NCI-H2029 treated with DMSO at 0.1 percent for 48 hours (cell line): ENCODE measurements at places on chromosomes 3 and 15.

DNA sequence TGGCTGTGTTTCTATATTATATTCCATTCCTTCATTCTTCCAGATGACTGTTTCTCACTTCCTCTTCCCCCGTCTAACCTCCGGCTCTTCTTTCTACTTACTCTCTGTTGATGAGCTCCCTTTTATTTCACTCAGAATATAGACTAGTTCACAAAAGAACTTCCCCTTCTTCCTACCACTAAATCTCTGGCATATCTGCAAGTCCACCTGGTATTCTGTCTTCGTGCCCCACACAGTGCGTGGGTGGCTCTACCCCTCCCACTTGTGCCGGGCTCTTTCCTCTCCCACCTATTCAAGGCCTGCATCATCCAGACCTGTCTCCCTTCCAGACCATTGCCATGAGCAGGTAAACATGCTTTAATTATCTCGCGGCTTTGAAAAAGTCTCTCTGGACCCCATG, 73.0 kb downstream of the SCN10A start:
- no peak for DNase-seq

DNA sequence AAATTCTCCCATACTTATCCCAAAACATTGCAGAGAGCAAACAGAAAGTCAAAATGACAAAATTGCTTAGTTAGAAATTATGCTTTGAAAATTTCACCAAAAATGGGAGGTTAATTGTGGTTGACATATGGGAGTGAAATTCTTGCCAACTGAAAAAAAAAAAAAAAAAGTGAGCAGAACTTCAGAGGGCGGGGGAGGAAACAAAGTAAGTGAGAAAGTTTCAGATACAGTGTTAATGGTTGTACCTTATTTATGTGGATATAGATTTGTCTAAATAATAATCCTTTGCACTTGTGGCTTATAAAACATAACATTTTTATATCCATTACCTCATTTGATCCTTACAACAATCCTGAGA, 91.5 kb upstream of the RAP2B start:
- no peak for DNase-seq

GRCh38 chr3:72961752-72962151, 34.9 kb upstream of the PPP4R2 start:
- no peak for DNase-seq

DNA sequence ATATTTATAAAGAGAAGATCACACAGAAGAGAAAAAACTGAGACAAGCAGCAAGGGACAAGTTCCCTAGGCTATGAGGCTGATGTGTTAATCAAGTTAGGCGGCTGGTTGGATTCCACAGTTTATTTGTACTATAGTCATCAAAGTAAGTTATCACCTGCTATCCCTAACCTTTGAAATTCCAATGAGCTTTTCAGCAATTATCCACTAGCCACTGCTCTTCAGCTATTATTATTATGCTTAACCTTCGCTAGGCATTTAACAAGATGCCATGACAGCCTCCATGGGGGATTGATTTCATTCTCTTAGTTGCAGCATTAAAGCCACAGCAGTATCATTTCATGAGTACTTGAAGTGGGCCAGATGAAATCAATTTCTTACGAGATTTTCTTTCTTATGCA, 699.5 kb upstream of the NAALADL2 start:
- no peak for DNase-seq

DNA sequence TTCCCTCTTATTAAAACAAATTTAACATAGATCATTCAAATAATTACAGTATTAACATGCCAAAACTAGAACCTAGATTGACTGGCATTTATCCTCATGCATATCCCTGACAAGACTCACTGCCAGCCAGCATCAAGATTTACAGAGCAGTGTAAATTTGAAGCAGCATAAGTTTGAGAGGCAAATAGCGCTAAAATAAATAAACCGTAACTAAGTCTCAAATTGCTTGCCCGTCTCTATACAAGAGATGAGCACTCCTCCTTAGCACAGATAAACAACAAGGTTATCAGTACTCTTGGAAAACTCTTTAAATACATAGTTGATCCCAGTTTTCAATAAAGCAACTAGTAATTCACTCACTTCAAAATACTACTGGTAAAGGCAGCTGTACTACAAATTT, 29.6 kb downstream of the MSL2 start:
- no peak for DNase-seq

GRCh38 chr3:13461169-13462124, 18.7 kb upstream of the HDAC11 start:
- DNase-seq, result no peak

DNA sequence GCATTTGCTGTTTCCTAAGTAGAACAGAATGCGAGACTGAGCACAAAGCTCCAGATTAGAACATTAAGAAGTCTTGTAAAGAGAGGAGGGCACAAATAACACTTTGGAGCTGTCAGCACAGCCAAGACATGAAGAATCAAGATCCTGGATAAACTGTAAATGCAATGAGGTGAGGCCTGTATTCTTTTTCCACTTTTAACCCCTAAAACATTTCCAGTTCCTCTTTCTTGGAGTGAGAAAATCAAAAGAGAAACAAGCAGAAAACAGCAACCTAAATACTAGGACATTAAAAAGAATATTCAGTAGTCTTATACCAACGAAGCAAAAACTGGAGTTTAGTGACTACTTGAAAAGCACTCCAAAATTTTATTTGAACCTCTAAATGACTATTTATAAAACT, 204.3 kb downstream of the ZBTB20 start:
- no peak for DNase-seq

DNA sequence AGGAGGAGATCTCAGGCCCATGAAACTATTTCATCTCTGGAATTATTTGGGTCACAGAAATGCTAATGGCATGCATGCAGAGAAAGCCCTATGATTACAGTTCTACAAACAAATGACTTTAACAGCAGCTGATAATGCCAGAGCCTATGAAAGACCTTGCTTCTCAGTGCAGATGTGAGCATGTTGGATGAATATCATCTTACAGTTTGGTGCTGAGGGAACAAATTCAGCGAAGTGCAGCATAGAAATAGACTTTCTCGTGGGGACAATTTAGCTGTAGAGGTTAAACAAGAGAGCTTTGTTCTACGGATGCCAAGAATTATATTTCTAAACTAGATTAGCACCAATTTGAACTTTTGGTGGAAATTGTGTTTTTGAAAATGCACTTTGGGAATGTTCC, 27.7 kb downstream of the PTX3 start:
- DNase-seq, result no peak

DNA sequence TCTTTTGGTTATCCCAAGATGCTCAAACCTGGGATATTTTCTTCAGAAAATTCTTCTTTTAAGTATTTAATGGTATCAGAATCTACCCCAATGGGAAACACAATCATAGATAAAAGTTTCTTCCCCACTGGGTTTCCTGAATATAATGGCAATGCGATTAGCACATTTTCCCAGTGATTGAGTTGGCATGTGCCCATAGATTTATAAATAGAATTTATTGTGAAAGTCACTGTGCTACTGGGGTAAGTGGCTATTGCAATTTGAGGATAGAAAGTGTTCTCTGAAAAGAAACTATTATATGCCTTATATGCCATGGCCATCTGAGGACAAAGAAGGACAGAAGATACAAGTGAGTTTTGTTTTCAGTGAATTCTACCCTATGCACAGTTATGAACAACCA, 99.0 kb upstream of the RBMS3 start:
- no peak for DNase-seq

DNA sequence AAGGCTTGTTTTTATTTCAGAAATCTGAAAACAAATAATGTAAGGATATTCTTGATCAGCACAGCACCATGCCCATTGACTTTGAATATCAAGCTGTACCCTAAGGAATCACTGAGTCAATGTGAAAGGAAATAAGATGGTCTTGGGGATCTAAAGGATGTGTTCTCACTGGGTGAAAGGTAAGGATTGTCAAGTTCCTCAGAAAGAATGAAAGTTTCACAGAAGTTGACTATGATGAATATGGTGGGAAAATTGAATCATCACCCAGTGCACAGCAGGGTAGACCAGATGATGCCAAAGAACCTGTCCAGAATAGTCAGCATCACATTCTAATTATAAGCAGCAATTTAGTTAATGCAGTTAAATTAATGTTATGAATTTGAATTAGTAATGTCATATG, 16.2 kb downstream of the ERC2 start:
- no peak for DNase-seq

DNA sequence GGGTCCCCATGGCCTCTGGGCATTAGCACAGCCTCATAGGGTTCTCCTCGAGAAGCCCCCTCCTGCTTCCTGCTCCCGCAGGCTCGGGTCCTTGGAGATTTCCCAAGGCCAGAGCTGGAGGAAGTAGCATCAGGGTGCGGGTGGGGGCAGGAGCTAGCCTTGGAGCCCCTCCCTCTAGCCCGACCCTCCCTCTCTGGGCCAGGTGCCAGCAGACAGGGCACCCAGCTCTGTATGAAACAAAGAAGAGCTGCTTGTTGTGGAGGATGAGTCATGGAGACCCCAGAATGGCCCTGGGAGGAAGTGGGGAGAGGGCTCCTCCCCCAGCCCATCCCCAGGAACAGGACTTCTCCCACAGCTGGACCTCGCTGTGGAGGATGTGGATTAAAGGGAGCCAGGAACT, 29.2 kb downstream of the EPHB3 start:
- DNase-seq, result no peak

DNA sequence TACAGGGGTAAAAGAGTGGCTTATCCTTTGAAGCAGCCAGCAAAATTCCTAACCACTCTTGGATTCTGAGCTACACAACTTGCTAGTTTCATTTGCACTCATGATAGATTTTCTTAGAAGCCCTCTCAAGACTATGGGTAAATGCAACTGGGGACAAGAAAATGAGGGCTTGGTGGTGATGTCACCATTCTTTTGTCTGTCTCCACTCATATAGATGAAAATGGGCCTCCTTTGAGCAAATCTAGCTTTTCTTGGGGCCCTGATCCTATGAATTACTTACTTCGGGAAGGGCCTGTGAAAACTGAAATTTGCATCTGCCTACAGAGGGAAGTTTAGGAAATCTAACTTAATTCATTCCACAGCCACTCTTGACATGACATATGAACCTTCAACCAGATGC, 486.3 kb downstream of the MAGI1 start:
- DNase-seq, result no peak

GRCh38 chr15:101320501-101321052, 25.5 kb upstream of the SNRPA1 start:
- no peak for DNase-seq

DNA sequence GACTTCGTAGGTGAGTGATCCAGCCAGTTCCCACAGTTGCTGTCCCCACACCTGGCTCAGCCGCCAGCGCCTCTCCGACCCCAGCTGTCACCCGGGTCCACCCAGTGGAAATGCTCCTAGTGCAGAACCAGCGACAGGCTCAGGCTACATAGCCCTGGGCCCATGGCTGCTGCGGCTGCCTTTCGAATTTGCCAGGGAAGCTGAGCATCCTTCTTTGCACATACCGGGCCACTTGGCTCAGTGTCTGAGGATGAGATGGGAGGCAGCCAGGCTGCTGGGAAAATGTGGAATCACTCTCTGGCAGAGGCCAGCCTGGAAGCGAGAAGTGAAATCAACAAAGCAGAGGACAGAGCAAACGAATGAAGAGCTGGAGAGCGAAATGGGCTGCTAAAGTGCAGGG, 80.1 kb downstream of the ST8SIA2 start:
- no peak for DNase-seq

- no peak for DNase-seq
These were observed 245.9 kb downstream of the NAALADL2 start for GRCh38 chr3:175105066-175105465.

DNA sequence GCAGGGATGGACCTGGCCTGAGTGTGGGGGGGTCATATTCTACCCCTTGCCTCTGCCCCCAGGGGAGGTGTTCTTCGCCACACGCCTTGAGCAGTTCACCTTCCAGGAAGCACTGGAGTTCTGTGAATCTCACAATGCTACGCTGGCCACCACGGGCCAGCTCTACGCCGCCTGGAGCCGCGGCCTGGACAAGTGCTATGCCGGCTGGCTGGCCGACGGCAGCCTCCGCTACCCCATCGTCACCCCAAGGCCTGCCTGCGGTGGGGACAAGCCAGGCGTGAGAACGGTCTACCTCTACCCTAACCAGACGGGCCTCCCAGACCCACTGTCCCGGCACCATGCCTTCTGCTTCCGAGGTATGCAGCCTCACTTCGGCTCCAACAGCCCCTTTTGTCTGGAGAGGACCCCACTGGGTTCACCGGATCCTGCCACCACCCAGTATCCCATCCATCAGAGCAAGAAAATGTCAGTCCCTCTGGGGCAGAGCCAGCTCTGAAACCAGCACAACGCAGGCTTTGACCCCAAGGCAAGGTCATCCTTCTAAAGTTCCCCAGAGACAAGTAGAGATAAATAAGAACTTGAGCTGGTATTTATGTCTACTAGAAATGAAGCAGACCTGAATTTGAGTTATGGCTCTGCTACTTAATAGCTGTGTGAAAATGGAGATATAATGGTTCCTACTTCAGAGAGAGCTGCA, 45.8 kb downstream of the HAPLN3 start:
- DNase-seq, result no peak

GRCh38 chr3:65503776-65504175, 534.9 kb downstream of the MAGI1 start:
- DNase-seq, result no peak

GRCh38 chr3:161054860-161055604, 50.1 kb downstream of the B3GALNT1 start:
- DNase-seq, result no peak

GRCh38 chr15:34847598-34847997, 52.2 kb upstream of the ACTC1 start:
- DNase-seq, result no peak

DNA sequence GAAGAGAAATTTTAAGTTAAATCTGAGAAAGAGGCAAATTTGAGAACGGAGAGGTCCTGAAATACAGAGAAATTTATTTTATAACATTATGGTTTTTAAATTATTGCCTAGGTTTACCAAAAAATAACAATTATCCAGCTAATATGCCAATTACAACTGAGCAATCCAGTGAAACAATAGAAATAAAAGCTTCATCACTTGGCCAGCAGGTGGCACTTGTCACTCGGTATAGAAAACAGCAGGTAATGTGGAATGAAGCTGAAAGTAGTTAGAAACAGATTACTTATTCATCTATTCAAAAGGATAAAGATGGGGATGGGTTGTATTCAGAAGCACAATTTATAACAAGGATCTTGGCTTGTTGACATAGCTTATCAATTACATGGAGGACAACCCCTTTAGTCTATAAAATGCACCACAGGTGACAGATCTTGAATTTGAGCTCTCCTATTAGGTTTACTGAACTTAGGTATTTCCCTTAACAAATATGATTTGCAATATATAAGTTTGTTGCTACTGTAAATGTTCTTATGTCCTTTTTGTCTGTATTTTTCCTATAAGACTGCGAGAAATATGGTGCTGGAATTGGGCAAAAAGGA, 70.1 kb upstream of the GUCA1C start:
- DNase-seq, result peak; percentile 14

- no peak for DNase-seq
These were observed 18.7 kb upstream of the TRMT10C start for GRCh38 chr3:101542957-101543356.

DNA sequence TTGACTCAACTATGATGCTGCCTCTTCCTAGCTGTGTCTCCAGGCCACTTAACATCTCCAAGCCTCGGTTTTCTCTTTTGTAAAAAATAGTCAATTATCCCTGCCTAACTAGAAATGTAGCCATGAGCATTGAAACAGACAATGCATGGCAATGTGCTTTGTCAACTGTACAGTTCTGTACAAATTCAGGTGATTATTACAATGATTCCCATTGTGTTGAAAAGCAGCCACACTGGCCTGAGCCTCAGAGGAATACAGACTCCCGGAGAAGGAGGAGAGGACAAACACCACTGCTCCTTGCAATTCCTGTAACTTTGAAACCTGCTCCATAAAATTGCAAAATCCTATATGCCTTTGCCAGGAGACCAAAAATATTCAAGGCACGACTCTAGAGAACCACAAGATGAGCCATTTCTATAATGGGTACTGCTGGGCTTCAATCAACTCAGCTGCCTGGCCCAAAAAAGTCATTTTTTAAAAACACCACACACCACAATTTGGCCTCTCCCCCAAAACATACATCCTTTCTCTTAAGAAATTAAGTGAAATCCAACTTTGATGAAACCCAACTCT, 28.6 kb downstream of the DAPK2 start:
- no peak for DNase-seq
